ENCODE measurements at places on chromosomes 12 and 14. TPM values are rescaled to one million over a fixed set of nuclear protein-coding genes. Genes with fewer than 3 reads are reported as not detected.

The RFLNA gene
- not detected for total RNA-seq

The KCNJ8 gene
- 0.22 TPM for total RNA-seq

The IFI27 gene
- 0.40 TPM for total RNA-seq

The GARIN6 gene
- total RNA-seq: not detected

The ADAM21 gene
- not detected for total RNA-seq

The GPHN gene
- total RNA-seq: 15.4 TPM

The DDIT3 gene
- 26.3 TPM for total RNA-seq

The P2RX2 gene
- not detected for total RNA-seq

The CPNE6 gene
- total RNA-seq: not detected

The DPY19L2 gene
- total RNA-seq: 1.9 TPM

The KTN1 gene
- total RNA-seq: 93.9 TPM

The PFKM gene
- total RNA-seq: 28.9 TPM

The KRT8 gene
- 5,083 TPM for total RNA-seq

The PROX2 gene
- not detected for total RNA-seq

The CCDC196 gene
- total RNA-seq: not detected

The TAS2R8 gene
- not detected for total RNA-seq

The SLC4A8 gene
- total RNA-seq: 1.5 TPM

The PTPN6 gene
- 12.7 TPM for total RNA-seq

The SLC38A4 gene
- 0.22 TPM for total RNA-seq

The GPR65 gene
- total RNA-seq: not detected

The RNF31 gene
- total RNA-seq: 30.7 TPM

The FUT8 gene
- total RNA-seq: 13.9 TPM

The KLRC1 gene
- total RNA-seq: not detected

The MSI1 gene
- 1.3 TPM for total RNA-seq

The OVCH1 gene
- total RNA-seq: not detected

The REM2 gene
- 0.43 TPM for total RNA-seq

The CCDC175 gene
- total RNA-seq: not detected

The PTHLH gene
- total RNA-seq: 13.2 TPM

The BMAL2 gene
- total RNA-seq: 15.2 TPM

The TRPV4 gene
- 0.16 TPM for total RNA-seq

The GLT8D2 gene
- total RNA-seq: 0.20 TPM

The BATF gene
- total RNA-seq: not detected

The SSPN gene
- total RNA-seq: 0.39 TPM

The SLC7A8 gene
- 1.8 TPM for total RNA-seq

The LRRK2 gene
- total RNA-seq: 1.7 TPM

The HSPA2 gene
- total RNA-seq: 29.6 TPM

The P2RX7 gene
- not detected for total RNA-seq

The KRT74 gene
- not detected for total RNA-seq

The TMEM63C gene
- total RNA-seq: 5.4 TPM

The GCH1 gene
- 4.2 TPM for total RNA-seq

The RPGRIP1 gene
- total RNA-seq: 0.10 TPM

The TCL1A gene
- total RNA-seq: not detected

The SIX4 gene
- total RNA-seq: 2.8 TPM

The NFATC4 gene
- 0.16 TPM for total RNA-seq

The AICDA gene
- 0.15 TPM for total RNA-seq

The NFE2 gene
- total RNA-seq: 0.10 TPM

The IFNG-AS1 gene
- total RNA-seq: not detected

The KIF5A gene
- 0.20 TPM for total RNA-seq

The RGS6 gene
- total RNA-seq: not detected

The SOAT2 gene
- 0.10 TPM for total RNA-seq

The AKT1 gene
- 100 TPM for total RNA-seq
